ENCODE measurements at places on chromosomes 7 and 10.

- DNase-seq = no peak
Observed at GRCh38 chr7:44321796-44322195, 3.6 kb downstream of the CAMK2B start.

GRCh38 chr10:74439213-74439612, 288.2 kb downstream of the ADK start:
- no peak for DNase-seq

- DNase-seq = no peak
Observed at GRCh38 chr7:155543011-155543876, 3.1 kb downstream of the CNPY1 start.

DNA sequence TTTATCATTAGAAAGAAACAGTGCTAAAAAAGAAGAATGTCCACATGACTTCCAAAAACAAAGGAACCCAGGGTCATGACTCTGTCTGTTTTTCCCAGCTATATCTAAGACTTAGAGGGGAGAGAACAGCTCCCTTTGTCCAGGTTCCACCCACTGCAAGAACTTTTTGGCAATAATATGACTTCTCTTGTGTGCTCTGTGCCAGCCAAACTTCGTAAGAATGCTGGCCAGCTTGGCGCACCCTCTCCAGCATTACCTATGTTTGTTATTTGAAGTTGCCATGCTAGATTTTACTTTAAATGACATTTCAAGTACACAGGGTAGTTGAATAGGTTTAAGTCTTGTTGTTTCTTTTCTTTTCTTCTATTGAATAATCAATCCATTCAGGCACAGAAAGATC, 371.4 kb downstream of the KCNMA1 start:
- no peak for DNase-seq

DNA sequence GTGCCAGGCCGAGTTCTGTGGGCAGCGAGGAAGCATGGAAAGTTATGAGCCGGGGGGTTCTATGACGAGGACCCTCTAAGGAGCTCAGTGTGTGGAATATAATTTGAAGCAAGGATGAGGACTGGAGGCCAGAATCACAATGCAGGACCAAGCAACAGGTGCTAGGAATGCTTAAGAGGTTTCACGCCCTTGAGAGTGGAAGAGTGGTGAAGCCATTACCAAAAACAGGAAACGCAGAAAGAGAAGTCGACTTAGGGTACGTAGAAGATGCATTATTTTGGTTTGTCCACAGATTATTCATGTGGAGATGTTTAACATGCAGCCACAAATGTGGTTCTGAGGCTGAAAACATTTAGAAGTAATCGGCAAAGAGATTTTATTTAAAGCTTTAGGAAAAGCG, 78.7 kb downstream of the PIP4K2A start:
- DNase-seq = no peak

DNA sequence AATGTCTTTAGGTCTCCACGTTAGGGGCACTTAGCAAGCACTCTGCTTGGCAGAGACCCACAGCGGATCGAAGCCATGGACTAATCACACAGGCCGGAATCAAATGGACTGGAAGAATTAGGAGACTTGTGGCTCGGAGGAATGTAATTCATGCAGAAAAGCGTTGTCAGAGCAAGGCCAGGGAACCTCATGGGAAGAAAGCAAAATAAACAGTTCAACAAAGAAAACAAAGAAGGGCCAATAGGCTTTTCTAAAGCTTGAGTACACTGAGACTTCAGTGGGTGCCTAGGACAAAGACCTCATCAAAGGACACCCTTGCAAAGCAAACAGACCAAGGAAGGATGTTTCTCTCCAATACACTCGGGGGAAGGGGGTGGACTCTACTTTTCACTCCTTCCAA, 171.1 kb downstream of the GLI3 start:
- no peak for DNase-seq

DNA sequence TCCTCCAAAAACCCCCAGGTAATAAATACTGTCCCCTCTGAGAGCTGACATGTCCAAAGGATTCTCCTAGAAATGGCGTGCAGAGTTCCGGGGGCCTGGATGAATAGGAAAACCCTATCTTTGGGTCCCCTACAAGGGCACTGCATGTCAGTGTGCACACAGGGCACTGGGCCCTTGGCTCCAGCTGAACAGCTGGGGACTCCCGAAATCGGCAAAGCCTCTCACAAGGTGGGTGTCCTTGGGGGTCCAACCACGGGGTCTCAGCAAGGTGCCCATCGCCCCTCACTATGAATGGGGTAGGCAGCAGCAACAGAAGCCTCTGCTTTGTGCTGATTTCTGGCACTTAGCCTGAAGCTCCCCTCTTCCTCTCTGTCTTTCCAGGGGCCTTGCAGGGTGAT, 46.1 kb downstream of the SLIT1 start:
- DNase-seq = no peak

- no peak for DNase-seq
Observed at GRCh38 chr10:35451151-35452016, 115.1 kb downstream of the CCNY start.

DNA sequence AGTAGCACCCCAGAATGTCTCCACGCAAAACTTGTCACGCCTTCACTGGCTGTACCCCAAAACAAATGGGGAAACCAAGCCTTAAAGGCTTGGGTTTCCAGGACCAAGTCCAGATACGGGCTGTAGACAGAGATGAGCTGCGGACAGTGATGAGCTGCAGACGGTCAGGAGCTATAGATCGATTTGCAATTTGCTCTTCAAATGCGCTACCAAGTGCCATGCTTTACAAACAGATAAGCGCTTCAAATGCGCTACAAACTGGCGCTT, 658 bp upstream of the SGCE start:
- no peak for DNase-seq

- no peak for DNase-seq
Observed at GRCh38 chr10:2700626-2701305, 366.6 kb upstream of the PFKP start.

DNA sequence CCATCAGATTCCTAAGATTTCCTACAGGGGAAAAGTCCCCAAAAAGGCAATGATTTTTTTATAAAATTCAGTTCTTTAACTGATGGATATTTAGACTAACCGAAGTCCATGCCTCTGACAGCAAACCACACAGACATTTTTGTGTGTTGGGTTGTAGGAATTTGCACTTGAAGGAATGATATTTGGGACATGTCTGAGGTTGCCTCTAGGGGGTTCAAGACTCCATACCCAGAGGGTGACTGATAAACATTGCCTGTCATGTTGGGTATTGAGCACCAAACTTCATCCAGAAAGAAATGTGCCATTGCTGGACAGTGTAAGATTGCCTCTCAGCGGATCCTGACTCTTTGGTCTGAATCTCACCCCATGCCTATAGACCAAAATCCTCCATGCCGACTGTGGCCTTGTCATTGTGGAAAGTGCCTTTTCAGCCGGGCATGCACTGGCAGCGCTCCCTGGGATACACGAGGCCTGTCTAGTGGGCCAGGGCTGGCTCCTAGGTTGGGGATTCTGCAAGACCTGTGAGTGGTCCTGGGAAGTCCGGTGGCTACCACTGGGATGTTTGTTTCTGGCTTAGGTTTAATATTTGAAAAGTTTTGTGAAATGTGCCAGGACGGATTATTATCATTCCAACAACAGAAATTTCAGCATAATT, 252.9 kb downstream of the WDR37 start:
- DNase-seq = no peak

- no peak for DNase-seq
Observed at GRCh38 chr10:63281967-63282366, 148.8 kb downstream of the NRBF2 start.

DNA sequence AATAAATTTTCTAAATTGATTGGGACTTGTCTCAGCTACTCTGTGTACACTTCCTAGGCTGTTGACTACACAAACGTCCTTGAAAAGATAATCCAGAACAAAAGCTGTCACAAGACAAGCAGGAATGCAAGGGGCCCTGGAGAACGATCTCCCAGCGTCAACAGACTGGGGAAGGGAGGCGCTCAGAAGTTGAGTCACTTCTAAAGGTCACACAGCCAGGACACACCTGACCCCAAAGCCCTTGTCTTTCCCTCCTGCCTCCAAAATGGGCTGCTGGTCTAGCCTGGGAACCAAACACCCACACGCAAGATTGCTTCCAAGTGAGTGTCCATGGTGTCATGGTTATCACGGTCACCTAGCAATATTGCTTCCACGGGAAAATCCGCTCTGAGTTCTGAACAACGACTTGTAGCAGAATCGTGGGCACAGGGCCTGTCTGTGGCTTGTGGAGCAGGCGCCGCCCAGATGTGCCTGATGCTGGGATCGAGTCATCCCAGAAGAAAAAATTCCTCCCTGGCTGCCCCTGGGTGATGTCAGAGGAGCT, 49.8 kb downstream of the SPOCK2 start:
- no peak for DNase-seq

- DNase-seq = no peak
Observed at GRCh38 chr7:5767066-5767465, 14.4 kb downstream of the RNF216 start.

- DNase-seq = no peak
Observed at GRCh38 chr10:49498425-49498824, 40.5 kb downstream of the ERCC6 start.

GRCh38 chr10:44178281-44178680, 206.6 kb downstream of the CXCL12 start:
- DNase-seq = no peak

- no peak for DNase-seq
Observed at GRCh38 chr7:98565103-98565502, 52.0 kb upstream of the NPTX2 start.

DNA sequence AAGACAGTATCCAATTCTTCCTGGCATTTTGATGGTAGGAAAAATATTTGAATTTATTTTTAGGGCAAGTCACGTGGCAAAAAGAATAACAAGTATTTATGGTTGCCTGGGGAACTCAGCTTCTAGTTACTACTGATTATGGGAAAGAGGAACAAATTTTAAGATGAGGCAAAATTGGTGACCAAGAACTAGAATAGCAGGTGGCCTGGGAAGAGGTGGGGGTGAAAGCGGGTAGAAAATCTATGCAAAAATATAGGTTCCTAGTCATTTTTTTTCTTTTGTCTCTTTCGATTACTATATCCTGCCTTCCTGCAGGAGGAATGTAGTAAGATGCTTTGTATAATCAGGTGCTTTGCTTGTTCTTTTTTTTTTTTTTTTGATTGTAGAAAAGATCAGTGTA, 27.8 kb downstream of the ENTPD1 start:
- DNase-seq = no peak

DNA sequence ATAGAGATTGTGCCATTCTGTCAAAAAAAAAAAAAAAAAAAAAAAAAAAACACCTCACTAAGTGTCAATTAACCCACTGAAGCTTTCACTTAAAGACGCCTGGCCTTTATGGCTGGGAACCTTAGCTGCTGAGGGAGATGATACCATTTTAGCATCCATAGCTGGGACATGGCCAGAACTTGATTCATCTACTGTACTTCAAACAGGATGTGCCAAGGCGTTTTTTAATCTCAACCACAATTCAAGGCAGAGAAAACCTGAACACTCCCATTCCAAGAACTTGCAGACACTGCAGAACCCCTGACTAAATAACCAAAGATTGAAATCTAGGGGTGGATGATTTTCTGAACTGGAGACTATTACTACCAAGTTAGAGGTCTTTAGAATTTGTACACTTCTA, 996.6 kb downstream of the SORCS1 start:
- no peak for DNase-seq

DNA sequence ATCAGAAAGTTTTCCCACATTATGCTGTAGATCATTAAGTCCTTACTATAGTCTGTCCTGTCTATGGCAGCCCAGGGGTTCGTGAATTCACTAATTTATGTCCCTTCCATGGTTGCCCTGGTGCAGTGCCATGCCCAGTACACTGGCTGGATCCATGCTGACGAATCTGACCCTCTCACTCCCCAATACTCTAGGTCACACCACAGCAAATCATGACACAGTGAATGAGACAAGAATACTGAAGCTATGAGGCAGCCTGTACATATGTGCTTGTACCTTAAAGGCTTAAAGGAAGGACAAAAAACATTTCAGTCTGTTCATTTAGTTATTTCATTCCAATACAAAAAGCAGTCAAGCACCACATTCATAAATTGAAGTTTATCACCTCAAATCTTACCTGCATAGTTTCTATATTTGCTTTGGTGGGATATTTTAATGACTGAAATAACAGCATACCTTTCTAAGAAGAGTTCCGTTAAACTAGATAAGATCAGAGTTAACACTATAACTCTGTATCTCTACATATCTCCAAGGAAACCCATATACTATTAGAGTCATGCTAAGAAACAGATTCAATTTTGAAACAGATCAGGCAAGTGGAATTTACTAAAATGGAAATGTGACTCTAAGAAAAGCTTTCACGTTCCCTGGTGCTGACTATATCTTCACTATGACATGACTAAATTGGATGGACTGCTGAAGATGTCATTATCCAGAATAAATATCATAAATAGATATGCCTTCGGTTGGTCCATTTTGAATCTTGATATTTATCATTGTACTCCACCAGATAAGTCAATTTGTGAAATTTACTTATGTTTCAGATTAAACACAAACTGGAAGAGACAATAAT, 36.7 kb downstream of the OSBPL3 start:
- DNase-seq = no peak

DNA sequence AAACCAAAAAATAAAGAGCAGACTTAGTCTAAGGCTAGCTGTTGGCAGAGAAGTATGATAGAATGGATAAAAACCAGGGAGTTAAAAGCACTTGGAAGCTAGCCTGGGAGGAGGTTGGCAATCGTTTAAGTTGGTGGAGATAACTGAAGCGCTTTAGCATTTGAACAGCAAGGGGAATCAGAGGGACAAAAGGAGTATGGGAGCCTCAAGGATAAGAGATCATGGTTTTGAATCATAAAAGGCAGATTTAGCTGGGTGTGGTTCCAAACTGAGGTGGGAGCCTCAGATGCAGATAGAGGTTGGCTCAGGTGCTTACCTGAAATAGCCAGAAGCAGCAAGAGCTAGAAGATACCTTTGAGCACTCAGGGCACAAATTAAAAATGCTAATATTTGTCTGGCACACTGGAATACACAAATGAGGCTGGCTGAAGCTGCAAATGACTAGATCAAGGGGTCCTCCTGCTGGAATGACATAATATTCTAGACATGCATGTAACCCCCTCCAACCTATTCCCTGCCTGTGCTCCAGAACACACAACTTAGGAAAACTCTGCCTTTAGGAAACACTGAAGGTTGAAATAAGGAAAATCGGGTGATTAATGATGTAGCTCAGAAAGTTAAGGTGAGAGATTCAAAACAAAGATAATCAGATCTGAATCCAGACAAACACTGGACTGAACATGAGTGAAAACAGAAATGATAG, 372.3 kb upstream of the LRRN3 start:
- DNase-seq = no peak

- DNase-seq = no peak
Observed at GRCh38 chr7:81873559-81873958, 103.7 kb upstream of the HGF start.

GRCh38 chr7:76155938-76156337, 45.8 kb upstream of the SRRM3 start:
- DNase-seq = no peak

DNA sequence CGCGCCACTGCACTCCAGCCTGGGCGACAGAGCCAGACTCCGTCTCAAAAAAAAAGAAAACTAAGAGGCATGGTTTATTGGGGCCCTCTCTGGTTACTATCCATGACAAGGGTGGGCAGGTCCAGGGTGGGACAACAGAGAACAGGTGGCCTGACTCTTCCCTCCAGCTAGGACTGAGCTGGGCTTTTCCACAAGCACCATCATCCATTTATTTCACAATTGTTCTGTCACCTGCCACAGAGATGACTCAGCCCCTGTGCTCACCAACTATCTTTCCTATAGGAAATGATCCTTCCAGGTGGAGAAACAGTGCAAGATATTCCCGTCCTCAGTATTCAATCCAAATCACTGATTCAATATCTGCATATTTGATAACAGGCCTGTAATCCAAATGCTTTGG, 44.9 kb upstream of the MYL10 start:
- DNase-seq = no peak

All from stimulated activated CD4-positive, alpha-beta T cell treated with anti-CD3 and anti-CD28 coated beads, Interleukin-1b, Interleukin-23, amount 100 ng/mL, for 1 hour (primary cell).